ENCODE measurements at places on chromosomes 13 and 19.
A peak's percentile ranks its signal among the peaks of the same experiment; 100 is the strongest.

DNA sequence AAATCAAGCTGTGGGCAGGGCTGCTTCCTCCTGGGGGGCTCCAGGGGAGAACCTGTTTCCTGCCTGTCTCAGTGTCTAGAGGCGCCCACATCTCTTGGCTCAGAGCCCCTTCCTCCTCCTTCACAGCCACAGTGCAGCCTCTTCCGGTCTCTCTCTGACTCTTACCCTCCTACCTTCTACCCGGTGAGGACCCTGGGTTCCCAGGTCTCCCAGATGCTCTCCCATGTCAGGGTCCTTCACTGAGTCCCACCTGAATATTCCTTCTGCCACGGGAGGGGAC lies 153.1 kb downstream of the KDM4B start:
- DNase-seq: no peak

GRCh38 chr19:52007806-52008557 lies at the start of gene ZNF615:
ZNF615 (minus strand) TSS chr19:52008211; CDS start chr19:52003711, 4,500 bp downstream.
- DNase-seq: peak; percentile 89

DNA sequence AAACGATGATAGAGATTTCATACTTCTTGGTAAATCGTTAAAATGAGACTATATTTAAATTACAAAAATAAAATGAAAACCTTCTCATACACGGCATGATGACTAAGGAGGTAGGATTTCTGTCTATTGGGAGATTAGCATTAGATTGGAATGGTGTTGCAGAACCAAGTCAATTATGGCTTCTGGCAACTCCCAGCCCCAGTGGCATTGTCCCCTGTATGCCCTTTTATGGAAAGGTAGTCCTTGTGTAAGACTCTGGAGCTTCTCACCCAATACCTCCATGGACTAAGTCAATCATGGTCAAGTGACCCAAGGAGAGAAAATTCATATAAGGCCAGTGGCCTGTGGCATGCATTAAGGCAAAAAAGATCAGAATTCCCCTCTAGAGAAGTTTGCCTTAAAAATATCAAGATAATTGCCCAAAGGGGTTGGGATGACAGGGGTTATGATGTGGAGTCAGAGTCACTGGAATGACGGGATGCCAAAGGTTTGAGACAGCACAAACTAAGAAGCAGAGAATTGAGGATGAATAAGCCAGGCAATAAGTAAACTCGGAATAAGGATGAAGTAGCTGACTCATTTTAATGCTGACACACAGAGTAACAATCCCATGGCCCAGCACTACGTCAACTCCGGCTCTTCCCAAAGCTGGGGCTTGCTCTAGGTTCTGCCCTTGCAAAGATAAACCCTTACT lies 57.8 kb upstream of the POSTN start:
- DNase-seq: no peak

- no peak for DNase-seq
Measured at GRCh38 chr13:110347535-110348308, 40.6 kb downstream of the COL4A2 start.

GRCh38 chr13:35978607-35979316 lies 152.4 kb downstream of the DCLK1 start:
- DNase-seq: peak; percentile 34

- DNase-seq: no peak
Measured at GRCh38 chr19:50838239-50838638, 4.9 kb upstream of the KLK15 start.

DNA sequence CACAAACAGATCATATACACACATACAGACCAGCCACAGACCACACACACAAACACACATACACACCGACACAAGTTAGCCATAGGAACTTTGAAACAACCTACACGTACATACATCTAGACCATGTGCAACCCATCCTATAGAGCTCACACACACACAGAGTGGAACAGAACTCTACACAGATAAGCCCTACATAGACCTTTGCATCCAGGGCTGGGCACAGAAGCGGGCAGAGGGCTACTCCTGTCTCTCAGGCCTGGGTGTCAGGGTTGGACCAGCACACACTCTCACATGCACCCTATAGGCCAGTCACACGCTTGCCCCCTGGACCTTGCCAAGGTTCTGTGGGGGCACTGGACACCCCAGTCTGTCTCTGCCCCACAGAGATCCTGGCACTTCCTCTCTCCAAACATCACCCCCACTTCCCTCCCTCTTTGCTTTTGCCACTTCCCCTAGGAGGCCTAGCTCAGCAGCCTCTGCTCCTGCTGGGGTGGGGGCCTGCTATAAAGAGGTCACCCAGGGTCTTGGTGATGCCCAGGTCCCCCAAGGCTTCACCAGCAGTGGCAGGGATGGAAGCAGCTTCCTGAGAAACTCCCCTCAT lies 5.8 kb upstream of the JUNB start:
- DNase-seq: no peak

GRCh38 chr19:30555075-30555790 lies 183.0 kb downstream of the ZNF536 start:
- DNase-seq: no peak

GRCh38 chr19:41302624-41303351 lies 7.2 kb upstream of the CCDC97 start:
- DNase-seq: peak; percentile 79

GRCh38 chr13:111344471-111345191 lies 24.2 kb downstream of the TEX29 start:
- DNase-seq: no peak

GRCh38 chr13:85417807-85418206 lies 381.4 kb downstream of the SLITRK6 start:
- no peak for DNase-seq

GRCh38 chr13:101712026-101712348 lies 259.5 kb downstream of the ITGBL1 start:
- DNase-seq: no peak

- DNase-seq: no peak
Measured at GRCh38 chr19:16860118-16860517, 28.7 kb upstream of the F2RL3 start.

DNA sequence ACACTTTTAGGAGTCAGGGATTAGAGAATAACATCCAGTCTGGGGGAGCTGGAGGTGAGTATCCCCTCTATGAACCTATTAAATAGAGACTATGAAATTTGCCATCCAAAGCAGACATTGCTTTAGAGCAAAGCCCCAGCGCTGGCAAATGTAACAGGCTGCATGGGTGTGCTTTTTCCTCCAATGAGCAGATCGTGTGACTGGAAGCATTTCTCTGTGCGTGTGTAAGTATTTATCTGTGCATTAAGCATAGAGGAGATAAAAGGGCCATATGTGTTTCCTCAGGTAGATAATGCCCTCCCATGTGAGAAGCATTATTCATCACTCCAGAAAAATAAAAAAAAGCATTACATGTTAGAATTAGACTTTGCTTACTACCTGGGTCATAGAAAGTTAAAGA lies 924 bp downstream of the TNFSF13B start:
- DNase-seq: no peak

- DNase-seq: peak; percentile 37
Measured at GRCh38 chr13:73228546-73228945, 169.7 kb downstream of the KLF5 start.

DNA sequence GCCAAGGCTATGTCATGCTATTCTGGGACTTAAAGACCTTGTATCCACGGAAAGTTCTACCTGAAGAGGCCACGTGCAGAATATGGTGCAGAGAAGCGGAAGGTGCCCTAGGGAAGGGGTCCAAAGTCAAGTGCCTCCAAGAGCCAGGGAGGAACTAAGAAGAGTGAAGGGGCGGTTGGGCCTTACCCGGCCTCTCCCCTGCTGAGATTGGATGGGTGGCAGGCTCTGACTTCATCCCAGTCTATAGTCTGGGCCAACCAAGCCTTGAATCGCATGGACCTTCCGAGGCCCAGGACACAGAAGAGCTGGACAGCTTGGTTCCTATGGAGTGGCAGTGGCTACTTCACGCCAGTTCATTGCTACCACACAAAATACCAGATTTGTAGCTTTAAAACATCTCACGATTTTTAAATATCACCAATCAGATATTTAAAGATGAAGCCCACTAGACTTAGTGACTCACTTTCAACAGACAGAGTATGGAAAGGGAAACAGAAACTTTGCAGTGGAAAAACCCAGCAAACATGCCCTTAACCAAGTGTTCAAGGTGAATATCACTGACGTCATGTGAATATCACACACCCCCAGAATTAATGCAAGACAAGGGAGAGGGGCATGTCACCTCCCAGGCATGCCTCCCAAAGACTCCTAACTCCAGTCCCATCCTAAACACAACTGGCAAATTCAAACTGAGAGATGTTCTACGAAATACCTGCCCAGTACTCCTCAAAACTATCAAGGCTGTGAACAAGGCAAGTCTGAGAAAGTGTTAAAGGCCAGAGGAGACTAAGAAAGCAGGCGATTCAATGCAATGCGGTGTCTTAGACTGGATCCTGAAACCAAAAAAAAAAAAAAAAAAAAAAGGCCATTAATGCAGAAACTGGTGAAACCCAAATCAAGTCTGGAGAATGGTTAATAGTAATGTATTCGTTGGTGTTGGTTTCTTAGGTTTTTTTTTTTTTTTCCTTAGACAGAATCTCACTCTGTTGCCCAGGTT lies 10.2 kb downstream of the C19orf12 start:
- peak; percentile 32 for DNase-seq

DNA sequence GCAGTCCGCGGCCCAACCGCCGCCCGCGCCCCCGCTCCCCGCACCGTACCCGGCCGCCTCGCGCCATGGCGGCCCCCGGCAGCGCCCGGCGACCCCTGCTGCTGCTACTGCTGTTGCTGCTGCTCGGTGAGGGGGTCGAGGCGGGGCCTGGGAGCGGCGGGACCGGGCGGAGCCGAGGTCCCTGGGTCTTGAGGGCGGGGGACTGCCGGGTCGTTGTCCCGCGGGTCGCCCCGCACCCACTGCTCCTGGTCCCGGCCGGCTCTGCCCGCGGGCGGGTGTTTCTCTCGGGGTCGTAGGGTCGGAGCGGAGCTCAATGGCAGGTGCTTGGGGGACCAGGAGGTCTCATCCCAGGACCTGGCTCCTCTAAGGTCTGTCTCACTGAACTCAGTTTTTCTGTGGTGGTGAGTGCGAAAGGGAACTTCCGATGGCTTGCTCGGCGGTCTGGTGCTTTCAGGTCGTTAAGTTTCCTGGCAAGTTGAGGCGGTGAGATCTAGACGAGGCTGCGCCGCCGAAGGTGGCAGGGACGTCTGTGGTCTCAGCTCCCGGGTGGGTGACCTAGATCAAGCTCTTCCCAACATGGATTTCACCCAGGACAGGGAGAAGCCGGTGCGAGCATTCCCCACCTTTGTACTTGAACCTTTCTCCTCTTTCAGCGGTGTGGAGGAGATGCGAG lies 467 bp downstream of the LAMP1 start:
- peak; percentile 75 for DNase-seq

DNA sequence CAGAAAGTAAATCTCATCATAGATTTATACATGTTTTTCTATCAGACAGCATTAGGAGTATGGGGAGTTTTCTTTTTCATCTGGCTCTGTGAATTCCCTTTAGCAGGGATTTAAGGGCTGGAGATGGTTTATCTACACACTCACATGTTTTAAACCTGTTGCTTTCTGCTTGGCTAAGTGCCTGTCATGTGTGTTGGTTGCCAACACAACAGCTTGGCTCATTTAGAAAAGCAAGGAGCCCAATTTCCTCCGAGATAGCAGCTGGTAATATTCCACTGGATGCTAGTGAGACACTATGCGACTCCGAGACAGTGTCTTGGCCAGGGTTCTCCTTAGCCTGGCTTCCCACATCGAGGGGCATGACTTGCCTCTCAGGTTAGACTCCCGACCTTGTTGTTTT lies 83.3 kb downstream of the KLF5 start:
- DNase-seq: no peak

- DNase-seq: no peak
Measured at GRCh38 chr13:106440866-106441265, 94.6 kb downstream of the EFNB2 start.

- DNase-seq: no peak
Measured at GRCh38 chr13:97883396-97883795, 70.1 kb upstream of the IPO5 start.

DNA sequence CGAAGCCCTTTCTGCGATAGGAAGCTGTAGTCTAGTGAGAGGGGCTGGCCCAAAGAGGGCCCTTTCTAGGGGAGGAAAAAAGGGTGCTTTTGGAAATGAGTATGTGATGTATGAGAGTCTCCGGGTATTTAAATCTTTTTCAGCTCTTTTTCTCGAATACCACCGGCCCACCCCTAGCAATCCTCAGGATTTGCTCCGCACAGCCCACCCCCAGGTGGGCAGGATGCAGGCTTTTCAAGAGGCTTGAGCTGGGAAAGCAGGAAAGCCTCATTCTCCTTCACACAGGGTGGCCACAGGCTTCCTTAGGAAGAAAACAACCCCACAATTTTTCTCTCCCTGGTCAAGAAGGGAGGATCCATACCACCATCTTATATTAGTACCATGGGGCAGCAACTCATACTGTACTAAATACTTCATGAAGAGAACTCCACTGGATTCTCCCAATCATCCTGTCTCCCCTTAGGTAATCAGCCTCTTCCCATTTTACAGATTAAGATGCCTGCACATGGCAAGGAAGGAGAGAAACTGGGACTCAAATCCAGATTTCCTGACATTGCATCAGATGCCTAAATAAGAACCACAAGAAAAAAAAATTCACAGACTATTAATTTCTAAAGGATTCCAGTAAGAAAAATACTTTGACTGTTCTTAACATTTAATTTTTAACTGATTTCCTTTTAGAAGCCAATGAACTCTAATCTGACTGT lies 84.4 kb downstream of the STK24 start:
- no peak for DNase-seq

DNA sequence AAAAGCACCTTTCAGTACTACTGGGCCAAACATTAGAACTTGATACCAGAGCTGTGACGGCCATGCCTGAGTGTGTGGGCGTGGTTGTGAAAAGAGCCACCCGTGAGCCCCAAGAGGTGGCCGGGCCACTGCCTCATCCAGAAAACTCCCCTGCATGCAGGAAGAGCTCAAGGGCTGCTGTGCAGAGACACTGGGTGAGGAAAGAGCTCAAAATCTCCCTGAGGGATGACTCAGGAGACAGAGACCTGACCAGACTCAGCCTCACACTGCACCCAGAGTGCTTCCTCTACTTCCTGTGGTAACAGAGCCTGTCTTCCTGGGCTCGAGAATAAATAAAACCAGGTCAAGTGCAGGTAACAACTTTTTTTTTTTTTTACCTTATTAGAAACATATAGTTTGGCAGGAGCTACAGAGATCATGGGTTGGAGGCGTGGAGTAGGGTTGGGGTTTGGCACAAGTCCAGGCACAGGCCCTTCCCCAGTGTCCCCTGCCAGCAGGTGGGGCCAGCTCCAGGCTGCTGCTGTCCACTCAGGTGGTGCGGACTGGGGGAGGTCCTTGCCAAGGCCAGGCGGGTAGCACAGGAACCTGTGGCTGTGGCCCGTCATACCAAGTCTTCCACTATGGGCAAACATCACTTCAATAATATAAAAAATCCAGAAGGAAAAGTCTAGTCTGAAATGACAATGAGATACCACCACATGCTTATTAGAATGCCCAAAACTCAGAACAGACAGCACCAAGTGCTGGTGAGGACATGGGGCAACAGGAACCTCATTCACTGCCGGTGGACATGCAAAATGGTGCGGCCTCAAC lies 25.5 kb downstream of the ELL start:
- DNase-seq: peak; percentile 88

DNA sequence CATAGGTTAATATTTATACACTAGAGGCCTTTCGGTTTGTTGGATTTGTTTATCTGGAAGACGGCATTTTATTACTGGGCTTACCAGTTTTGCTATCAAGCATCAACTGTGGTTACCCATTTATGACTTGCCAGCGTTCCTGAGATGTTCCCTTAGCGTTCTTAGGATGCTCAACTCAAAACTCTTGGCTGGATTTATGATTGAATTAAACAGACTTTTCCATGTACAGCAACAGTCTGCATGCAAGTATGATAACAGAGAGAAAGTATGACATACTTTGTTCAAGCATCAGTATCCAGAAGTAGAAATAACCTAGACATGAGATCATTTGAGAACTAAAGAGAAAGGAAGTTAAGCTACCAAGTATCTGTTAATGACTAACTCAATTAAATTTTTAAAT lies 29.9 kb upstream of the RNF113B start:
- DNase-seq: no peak
